ENCODE measurements at places on chromosomes 1 and 21.

- DNase-seq, result no peak
Observed at GRCh38 chr1:237386362-237387143, 344.6 kb downstream of the RYR2 start.

GRCh38 chr1:46549697-46550681 lies 1.5 kb downstream of the KNCN start:
- DNase-seq, result no peak

GRCh38 chr1:167500283-167500860 lies 18.0 kb downstream of the CD247 start:
- DNase-seq, result no peak

- DNase-seq, result no peak
Observed at GRCh38 chr1:218802799-218803198, 370.9 kb upstream of the LYPLAL1 start.

GRCh38 chr1:232386721-232387510 lies 243.0 kb downstream of the SIPA1L2 start:
- DNase-seq, result no peak

- no peak for DNase-seq
Observed at GRCh38 chr1:159554261-159554660, 18.5 kb upstream of the OR10J5 start.

DNA sequence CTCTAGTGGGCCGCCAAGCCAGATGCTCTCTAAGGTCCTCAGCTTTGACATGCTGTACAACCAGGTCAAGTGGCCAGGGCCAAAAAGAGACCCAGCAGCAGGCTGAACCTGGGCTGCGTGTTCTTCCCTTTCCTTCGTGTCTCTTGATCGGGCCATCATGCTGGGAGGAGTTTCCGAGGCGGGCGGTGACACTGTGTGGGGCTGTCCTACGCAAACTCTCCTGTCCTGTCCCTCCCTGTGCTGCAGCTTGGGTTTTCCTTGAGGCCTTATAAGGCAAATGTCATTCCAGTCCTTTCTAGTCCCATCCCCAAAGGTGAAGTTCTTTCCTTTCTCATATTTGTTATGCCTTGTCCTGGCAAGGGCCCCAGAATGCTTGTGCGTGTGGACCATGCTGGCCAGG lies 56.7 kb downstream of the ARHGEF10L start:
- DNase-seq, result no peak

GRCh38 chr1:71693581-71693980 lies 588.8 kb downstream of the NEGR1 start:
- DNase-seq, result no peak

DNA sequence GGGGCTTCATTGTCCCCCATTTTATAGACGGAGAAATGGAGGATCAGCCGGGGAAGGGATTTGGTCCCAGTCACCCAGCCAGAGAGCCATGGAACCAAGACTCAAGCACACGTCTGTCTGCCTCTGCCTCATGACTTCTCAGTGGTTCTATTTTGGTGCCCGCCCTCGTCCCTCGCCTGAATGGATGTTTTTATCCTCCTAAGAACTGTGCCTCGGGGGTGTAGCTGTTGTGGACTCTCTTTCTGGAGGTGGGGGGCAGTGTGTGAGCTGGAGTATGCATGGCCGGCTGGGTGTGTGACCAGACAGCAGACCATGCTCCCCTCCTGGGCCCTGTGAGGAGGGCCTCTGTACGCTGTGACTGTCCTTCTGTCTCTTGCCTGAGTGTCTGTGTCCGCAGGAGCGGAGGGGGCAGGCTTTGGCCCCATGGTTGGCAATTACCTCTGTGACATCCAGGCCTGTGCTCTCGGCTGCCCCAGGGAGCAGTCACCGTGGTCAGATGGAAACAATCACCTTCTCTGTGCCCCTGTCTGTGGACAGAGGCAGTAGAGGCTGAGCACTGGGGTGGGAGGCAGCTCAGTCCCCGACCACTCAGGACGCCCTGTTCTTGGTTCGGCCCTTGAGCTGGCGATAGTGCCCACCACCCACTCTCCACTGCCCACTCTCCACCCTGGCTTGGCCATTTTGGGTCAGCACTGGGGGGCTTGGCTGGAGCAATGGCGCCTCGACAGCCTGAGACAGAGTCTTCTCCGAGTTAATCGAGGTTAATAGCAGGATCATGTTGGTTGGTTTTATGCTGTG lies 20.4 kb downstream of the WNT4 start:
- no peak for DNase-seq

DNA sequence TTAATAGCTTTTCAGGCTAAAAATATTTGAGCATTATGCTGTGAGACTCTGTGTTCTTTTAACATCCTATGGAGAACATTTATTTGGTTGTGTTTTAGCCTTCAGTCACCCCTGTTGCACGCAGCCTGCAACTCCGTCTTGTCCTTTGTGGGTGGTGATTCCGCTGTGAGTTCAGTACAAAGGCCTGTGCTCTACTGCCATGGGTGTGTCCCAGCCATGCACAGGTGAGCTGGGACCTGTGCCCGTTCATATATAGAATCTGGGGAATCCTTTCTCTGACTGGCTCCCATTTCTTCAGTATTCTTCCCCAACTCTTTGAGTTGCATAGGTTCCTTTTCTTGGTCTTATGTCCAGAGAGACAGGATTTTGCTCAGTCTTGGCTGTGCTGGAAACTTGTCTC lies 61.4 kb downstream of the ACTL8 start:
- DNase-seq, result no peak

GRCh38 chr1:31297277-31298247 lies 730 bp downstream of the ZCCHC17 start:
- DNase-seq, result no peak

- no peak for DNase-seq
Observed at GRCh38 chr1:100469578-100469977, 68.4 kb upstream of the GPR88 start.

GRCh38 chr1:109170035-109170764 lies 43.5 kb upstream of the SARS1 start:
- peak; percentile 30 for DNase-seq

GRCh38 chr1:8674912-8675311 lies 142.5 kb downstream of the RERE start:
- DNase-seq, result no peak

DNA sequence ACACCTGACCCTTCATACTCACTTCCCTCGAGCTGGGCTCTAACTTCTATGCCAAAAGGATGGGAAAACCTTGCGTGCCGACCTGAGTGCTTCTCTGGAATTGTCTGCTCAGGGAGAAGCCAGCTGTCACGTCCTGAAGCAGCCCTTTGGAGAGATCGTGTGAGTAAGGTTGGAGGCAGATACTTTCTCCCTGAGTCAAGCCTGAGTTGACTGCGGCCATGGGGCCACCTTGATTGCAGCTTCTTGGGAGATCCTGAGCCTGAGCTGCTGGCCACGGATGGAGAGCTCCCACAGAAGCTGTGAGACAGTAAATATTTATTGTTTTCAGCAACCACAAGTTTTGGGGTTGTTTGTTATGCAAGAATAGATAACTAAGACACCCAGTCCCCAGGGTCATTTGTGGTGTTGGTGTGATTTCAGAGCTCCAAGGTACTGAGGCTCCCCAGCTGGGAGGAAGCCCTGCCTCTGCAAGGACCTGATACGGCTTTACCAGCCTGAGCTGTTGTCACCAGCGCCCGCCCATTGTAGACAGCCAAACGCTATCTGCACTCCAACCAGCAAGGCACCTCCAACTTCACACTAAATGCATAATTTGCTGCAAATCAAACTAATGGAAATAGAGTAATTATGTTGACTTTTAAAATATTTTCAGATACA lies 531.6 kb downstream of the PTPRU start:
- DNase-seq, result no peak

- no peak for DNase-seq
Observed at GRCh38 chr1:156760092-156760795, 7.1 kb upstream of the PRCC start.

DNA sequence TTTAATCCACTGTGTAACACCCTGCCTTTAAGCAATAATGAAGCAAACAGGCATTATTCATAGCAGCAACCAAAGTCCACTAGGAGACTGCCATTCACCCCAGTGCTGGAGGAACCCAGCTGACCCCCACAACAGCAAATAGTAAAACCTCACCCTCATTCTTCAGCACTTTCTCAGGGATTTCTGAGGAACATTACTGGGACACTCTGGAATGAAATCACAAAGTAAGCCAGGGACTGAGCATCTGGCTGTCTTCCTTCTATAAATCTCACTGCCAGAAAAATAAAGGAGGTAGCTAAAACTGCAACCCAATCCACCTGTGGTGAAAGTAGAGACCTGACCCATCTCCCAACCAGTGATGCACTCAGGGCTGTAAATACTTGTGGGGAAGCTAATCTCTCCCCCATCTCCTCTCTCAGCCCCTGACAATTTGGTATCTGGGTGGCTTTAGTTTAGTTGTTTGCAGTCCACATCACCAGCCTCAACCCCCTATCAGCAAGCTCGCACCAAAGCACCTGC lies 47.1 kb downstream of the COL6A1 start:
- no peak for DNase-seq

- no peak for DNase-seq
Observed at GRCh38 chr1:119084798-119085197, 55.7 kb downstream of the WARS2 start.

GRCh38 chr1:10794724-10795275 lies 1.6 kb downstream of the CASZ1 start:
- no peak for DNase-seq

GRCh38 chr1:64039390-64039926 lies 164.0 kb upstream of the UBE2U start:
- DNase-seq, result peak; percentile 78

- DNase-seq, result no peak
Observed at GRCh38 chr1:215376544-215377264, 190.4 kb upstream of the KCTD3 start.

DNA sequence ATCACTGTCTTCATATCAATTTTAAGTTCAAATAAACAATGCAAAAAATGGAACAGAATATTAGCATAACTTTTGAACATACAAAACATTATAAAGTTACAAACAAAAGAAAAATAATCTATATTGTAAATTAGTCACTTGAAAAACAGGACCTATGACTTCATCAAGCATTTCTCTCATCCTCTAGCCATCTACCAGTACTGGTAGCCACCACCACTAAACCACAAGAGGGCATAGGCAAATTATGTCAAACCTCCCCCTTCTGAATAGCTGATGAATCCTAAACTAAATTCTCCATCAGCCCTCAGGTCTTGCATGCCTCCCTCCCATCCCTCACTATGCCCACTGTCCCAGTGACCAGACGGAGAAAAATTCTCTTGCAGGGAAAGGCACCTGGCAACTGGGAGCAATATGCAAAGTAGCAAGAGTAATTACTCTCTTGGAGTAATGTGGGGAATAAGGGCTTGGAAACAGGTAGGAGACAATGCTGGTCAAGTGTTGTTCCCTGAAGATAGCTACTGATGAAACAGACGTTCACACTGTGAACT lies 37.1 kb downstream of the SSX2IP start:
- no peak for DNase-seq

DNA sequence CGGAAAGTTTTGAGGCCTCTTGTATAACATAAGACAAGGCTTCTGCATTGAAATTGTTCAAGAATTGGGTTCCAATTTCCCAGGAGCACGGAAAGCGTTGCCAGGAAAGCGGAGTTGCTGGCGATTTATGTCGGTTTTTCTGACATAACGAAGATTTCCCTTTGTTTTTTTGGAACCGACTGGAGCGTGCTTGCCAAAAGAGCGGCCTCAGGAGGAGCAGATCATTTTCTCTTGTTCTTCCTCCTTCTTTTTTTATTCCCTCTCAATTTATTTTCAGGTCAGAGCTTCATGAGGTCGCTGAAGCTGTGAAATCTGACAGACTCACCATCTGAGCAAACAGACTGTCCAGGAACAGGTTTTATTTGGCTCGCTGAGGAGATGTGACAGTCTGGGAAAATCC lies 275.5 kb downstream of the CAMTA1 start:
- no peak for DNase-seq
